ENCODE measurements at places on chromosomes 3 and 15.

GRCh38 chr3:82259994-82260393 is 498.5 kb upstream of the GBE1 start:
- DNase-seq: no peak

DNA sequence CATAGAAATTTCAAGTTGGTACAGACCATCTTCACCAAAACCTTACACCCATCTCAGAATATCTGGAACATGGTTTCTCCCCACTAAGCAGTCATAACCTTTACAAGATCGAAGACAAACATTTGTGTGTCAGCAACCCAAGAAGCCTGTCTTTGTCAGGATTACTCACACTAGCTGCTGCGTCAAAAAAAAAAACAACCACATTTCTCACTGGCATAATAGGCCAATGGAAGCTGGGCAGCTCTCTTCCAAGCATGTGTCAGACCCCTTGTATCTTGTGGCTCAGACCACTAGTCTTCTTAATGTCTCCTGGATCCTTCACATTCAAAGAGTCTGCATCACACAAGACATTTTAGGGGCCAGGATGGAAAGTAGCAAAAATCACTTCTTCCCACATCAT is 266.9 kb upstream of the IGF1R start:
- DNase-seq: no peak

DNA sequence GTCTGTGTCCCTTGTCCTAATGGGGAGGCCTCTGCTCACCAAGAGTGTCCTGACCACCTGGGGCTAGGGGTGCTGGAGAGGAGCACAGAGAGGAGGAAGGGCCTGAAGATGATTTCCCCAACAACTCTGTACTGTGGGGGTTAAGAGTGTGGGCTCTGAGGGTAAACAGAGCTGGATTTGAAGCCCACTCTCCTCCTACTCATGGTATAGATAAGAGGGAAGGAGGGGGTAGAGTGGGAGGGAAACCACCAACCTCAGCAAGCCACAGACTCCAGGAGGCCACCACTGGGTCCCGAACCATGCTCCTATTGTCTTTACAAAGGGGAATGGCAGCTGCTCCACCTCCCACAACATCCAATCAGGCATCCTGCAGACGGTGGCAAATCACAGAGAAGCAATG is 103.6 kb upstream of the RNU6-1 start:
- no peak for DNase-seq

- DNase-seq: no peak
These were observed 430.2 kb downstream of the LPP start for GRCh38 chr3:188584162-188584529.

GRCh38 chr15:25176991-25177954 is 222.5 kb downstream of the SNRPN start:
- no peak for DNase-seq

GRCh38 chr3:113495035-113495434 is 19.9 kb downstream of the SPICE1 start:
- DNase-seq: no peak

- no peak for DNase-seq
These were observed 642 bp downstream of the COX5A start for GRCh38 chr15:74937272-74937589.

DNA sequence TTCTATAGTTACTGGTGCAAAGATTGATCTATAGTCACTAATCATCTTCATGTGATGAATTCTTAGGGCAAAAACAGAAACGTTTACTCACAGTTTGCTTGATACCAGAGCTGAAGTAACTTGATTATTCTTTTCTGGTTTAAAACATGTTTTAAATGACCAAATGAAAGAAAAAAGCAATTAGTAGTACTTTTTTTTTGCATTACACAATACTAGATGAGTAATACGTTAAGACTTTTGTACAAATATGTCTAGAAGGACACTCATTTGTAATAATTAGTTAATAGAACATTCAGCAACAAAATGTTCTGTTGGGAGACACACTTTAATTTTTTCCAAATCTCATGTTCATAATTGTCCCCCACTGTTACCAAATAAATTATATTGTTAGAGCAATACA is 523.2 kb downstream of the SOX2 start:
- DNase-seq: no peak

GRCh38 chr3:64932016-64932518 is 244.3 kb upstream of the ADAMTS9 start:
- no peak for DNase-seq

DNA sequence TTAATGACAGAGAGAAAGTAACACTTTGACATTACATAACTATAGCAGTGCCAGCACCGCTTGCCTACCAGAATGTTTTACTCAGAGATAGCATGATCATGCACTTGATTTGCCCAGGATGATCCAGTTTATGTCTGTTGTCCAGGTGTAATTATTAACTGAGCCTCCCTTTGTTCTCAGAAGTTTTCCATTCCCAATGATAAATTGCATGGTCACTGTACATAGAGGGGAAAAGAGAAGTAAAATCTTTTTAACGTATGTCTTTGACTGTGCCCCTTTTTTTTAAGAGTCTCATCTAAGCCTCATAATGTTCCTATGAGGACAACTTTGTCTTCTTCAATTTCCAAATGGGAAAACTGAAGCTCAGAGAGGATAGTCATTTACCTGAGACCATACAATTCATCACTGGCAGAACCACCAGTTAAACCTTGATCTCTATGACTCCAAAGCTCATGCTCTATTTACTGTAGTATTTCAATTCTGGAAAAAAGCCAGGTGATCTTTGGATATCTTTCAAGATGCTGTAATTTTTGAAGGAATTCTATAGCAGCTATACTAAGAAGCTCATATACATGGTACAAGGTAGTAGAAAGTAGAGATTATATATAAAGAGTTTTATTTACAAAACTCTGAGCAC is 25.1 kb downstream of the C3orf85 start:
- DNase-seq: no peak

DNA sequence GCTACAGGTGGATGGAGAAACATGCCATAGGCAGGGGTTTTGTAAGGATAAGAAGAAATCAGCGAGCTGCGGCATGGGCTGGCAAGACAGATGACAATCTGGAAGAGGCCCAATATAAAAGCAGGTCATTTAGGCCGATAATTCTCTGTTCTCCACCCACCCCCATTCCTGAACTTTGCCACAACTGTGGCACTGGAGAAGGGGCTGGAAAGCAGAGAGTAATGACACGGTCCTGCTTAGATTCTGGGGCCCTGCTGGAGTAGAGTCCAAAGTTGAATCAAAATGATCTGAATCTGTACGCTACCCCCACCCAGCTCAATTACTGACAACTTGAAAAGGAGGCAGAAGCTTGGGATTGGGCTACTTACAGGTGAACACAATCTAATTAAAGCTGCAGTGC is 18.4 kb upstream of the BUB1B start:
- DNase-seq: no peak

GRCh38 chr3:131883086-131883485 is 151.7 kb downstream of the CPNE4 start:
- DNase-seq: no peak

GRCh38 chr3:135136361-135137100 is 341.5 kb downstream of the EPHB1 start:
- DNase-seq: no peak

DNA sequence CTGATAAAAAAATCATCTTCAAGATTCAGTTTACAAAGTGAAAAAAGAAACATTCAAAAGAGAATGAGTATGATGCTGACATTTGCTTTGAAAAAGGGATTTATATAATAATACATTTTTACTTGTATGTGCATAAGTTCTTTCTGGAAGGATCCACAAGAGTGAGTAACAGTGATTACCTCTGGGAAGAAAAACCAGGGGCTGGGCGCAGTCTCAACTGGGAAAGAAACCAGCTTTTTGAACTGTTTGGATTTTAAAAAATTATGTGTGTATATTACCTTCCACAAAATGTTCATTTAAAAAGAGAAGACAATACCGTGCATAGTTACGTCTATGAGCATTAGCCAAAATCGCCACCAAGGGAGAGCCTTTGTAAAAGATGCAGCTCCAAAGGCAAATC is 1.3 kb downstream of the CLEC3B start:
- DNase-seq: no peak

DNA sequence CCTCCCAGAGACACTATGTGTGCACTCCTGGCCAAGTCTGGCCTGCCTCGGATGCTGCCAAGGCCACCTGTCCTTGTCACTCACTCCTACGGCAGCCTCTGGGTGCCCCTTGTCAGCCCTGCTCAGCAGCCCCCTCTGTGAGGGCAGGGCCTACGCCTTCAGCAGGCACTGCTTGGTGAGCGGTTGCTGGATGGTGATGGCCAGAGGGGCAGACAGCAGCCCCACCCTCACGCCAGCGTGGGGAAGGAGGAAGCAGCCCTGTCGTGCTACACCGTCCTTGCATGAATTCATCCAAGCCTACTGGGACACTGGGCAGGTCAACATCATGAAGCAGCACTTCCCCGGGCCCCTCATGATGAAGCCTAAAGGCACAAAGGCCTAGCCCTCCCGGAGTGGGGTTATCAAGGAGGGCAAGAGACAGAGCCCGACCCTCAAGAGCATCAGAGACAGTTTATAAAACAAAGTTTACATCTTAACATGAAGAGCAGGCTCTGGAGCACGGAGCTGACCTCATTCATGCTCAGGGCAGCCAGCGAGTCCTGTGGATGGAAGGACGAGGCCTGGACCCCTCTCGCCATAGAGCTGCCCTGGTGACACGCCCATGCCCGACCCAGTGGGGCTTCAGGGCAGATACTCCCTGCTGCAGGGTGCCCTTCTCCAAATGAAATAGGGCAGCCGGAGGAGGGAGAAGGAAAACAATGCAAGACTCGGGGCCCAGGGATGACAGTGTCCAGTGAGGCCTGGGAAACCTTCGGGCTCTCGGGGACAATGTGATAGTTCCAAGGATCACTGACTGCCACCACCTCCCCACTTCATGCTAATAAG is 25.3 kb downstream of the CHDH start:
- no peak for DNase-seq

- DNase-seq: no peak
These were observed 82.0 kb downstream of the USF3 start for GRCh38 chr3:113614402-113614801.

- no peak for DNase-seq
These were observed 744 bp downstream of the ZNF619 start for GRCh38 chr3:40477666-40478065.

DNA sequence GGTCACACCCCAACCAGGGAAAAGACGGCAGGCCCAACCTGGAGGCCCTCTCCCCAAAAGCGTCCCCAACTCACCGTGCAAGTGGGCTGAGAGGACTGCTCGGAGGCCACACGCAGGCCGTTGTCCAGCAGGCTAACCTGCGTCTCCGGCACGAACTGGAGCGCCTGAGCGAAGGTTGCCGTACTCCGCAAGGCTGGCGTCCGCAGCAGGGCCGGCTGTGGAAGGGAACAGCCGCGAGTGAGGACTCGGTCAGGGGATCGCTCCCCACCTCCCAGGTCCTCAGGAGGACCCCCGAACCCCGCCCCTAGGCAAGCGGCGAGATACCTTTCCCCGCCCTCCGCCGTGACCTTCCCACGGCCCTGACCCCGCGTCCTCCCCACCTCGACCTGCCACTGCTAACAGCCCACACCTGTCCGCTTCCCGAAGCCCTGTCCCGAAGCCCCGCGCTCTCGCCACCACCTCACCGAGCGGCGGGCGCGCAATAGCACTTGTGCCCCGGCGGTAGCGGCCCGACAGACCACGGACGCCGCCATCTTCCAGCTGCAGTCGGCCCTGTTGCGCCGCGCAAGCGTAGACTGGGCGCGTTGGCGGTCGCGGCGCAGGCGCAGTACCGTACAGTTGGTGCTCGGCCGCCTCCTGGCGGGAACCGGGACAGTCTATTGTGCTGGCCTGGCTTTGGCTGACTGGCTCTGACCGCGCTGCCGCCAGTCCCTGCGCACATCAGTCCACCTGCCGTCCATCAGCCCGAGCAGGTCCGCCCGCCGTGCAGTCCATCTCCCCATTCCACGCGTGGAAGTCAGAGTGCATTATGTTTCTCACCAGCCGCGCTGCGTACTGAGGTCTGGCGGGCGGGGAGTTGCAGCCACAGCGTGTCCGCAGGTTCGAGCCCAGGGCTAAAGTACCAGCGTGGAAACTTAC is at the start of gene UQCRC1:
Gene UQCRC1, minus strand, starts transcription at position 559 of the 918 bp plus-strand sequence. Its CDS starts 26 bp downstream, at position 533.
- DNase-seq: peak; percentile 70

DNA sequence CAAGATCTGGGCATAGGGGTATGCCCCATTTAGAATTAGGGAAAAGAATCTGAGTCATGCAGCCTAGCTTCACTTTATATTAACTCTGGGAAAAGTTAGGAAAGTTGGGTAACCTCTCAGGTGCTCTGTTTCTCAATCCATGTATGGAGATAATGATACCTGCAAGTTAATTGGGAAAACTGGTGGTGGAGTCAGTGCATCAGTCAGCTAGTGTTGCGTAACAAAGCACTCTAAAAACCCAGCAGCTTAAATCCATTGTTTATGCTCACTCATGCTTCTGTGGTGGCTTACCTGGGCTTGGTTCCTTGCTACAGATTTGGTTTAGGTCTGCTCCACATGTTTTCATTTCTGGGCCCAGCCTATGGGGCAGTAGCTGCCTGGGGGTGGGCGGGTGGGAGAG is 91.0 kb downstream of the SMAD3 start:
- DNase-seq: no peak

GRCh38 chr3:4986175-4986781 is 7.0 kb downstream of the BHLHE40 start:
- DNase-seq: no peak

DNA sequence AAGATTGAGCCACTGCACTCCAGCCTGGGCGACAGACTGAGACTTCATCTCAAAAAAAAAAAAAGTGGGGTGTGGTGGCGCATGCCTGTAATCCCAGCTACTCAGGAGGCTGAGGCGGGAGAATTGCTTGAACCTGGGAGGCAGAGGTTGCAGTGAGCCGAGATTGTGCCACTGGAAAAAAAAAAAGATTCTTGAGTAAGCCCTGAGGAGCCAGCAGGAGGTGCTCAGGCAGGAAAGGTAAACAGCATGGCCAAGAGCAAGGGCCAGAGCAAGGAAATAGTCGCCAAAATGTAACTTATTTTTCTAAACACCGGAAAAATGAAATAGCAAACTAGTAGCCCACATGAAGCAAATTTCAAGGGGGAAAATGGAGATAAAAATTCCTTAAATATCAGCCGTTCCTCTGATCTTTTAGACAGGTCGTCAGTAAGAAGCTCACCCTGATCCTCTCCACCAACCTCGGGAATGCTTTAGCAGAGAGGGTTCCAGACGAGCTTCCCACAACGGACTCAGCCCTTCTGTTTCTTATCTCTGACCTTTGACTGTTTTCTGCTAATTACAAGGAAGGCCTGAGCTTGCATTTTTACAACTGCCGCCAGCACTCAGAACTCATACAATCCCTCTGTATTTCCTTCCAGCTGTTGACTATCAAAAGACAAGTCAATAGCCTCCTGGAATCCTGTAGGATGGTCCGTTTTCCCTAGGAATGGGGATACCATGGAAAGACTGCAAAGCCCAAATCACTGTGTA is 45.0 kb upstream of the AKAP13 start:
- no peak for DNase-seq

GRCh38 chr15:80645494-80646065 is 49.5 kb upstream of the ABHD17C start:
- no peak for DNase-seq

DNA sequence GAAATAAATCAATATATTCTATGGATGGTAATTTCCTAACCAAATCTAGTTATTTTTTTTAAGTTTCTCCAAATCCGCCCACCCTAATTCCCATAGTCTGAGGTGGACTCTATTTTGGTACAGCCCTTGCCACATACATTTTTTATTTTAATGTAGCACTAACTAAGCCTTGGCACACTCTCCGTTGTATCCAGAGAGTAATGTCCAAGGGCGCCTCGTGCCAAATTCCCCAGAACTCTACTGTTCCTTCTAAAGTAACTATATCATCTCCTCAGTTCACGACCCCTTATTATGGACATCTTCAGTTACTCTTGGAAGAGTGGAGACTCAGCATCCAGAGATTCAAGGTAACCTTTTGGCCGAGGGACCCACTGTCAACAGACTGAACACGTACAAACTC is 1.3 kb downstream of the VGLL3 start:
- no peak for DNase-seq
